Pancreas (tissue), 10 donors: ENCODE measurements at places on chromosomes 3 and 15. TPM values are rescaled to one million over a fixed set of nuclear protein-coding genes. Genes with fewer than 3 reads are reported as not detected.
A peak's percentile ranks its signal among the peaks of the same experiment; 100 is the strongest.

DNA sequence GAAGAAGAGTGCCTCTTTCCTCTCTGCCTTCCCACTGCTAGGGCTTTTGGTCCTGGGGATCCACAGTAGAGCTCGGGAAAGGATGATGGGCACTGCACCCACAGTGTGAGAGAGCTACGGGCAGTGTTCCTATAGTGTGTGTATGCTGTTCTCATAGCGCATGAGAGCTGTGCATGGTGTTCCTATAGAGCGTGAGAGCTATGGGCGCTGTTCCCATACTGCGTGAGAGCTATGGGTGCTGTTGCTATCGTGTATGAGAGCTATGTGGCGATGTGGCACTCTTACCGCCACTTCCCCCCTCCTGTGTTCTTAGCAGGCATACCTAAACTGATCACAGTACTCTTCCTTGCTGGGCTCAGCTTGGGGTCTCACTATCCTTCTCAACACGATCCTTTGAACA is 213.5 kb downstream of the EDEM1 start:
- no peak overlapping the region for H3K27ac ChIP-seq
- no peak overlapping the region for H3K4me3 ChIP-seq
- H3K27me3 ChIP-seq: no peaks in the 10 kb centered on the region
- no peaks in the 10 kb centered on the region for H3K4me1 ChIP-seq
- no peaks in the 10 kb centered on the region for H3K36me3 ChIP-seq
- no peak for DNase-seq

GRCh38 chr3:100098784-100099070 is 15.6 kb downstream of the FILIP1L start:
- H3K36me3 ChIP-seq: no peaks in the 10 kb centered on the region
- DNase-seq: no peak
- no peaks in the 10 kb centered on the region for H3K27me3 ChIP-seq
- H3K27ac ChIP-seq: no peak overlapping the region
- H3K4me1 ChIP-seq: peaks cover 39% of the 10 kb centered on the region
- H3K4me3 ChIP-seq: no peak overlapping the region

DNA sequence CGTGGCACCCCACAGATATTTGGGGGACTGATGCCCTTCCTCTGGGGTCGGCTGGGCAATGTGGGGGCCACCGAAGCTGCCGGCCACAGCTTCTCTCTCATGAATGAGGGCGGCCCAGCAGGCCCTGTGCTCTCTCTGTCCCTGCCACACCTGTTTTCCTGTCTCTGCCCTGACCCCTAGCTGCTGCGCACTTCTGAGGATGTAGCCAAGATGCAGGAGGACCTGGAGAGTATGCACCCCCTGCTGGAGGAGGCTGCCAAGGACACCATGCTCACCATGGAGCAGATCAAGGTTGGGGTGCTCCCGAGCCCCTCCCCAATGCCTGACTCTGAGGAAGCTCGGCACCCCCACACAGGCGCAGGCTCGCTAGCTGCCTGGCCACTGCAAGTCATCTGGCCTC is 59.7 kb downstream of the SEMA3G start:
- H3K27me3 ChIP-seq: no peaks in the 10 kb centered on the region
- H3K4me3 ChIP-seq: no peak overlapping the region
- no peak overlapping the region for H3K27ac ChIP-seq
- DNase-seq: no peak
- H3K36me3 ChIP-seq: no peaks in the 10 kb centered on the region

GRCh38 chr15:73809728-73810501 is 56.8 kb upstream of the INSYN1 start:
- H3K4me3 ChIP-seq: no peak overlapping the region
- no peaks in the 10 kb centered on the region for H3K36me3 ChIP-seq
- H3K27me3 ChIP-seq: no peaks in the 10 kb centered on the region

DNA sequence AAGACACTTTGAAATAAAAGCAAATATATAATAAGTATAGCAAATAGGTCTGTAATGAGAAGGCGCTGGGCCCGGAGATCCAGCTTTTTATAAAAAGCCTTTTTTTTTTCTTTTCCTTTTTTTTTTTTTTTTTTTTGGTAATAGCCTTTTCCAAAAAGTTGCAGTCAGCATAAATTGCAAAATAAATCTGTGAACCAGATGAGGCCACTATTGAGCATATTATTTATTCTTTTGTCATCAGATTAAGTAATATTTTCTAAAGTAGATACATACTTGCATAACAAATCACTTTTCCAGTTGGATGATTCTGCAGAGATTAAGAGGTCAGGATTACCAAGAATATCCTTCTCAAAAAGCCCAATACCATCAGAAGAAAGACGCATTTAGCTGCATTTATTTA is 24.9 kb downstream of the FMN1 start:
- no peak overlapping the region for H3K4me3 ChIP-seq
- H3K4me1 ChIP-seq: no peaks in the 10 kb centered on the region
- H3K27me3 ChIP-seq: no peaks in the 10 kb centered on the region
- DNase-seq: no peak
- H3K27ac ChIP-seq: no peak overlapping the region

- DNase-seq: no peak
- no peak overlapping the region for H3K4me3 ChIP-seq
These were observed 20.3 kb upstream of the LPP start for GRCh38 chr3:188133646-188134045.

DNA sequence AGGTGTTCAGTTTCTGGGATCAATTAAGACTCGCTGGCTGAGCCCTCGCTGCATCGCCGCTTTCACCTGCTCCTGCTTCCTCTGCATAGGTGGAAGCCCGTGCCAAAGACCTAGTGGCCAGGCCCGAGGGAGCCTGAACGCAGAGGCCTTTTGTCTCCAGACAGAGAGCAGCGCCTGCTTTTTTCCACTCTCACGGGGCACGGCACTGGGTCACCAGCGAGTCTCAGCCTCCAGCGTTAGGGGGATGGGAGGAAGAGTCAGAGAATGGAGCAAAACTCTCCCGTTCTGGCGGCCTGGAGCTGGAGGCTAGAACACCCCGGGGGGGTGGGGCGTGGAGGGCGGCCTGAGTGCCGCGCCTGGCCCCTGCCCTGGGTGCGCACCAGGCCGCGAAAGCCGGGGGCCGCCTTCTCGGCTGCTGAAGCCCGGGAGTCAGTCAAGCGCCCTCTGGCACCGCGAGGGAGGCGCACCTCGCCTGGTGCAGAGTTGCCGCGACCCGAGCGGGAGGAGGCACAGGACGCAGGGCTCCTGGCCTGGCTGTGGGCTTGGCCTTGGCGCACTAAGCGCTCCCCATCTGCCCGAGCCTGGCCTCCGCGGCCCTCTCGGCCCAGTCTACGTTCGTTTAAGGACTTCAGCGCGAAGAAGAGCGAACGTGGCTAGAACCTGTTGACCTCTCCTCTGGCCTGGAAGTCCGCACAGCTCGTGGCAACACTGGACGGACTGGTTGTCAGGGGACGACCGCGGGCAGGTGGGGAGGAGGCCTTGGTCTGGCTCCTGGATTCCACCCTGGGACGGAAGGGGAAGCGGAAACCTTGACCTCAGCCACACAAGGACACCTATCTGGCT is 21.5 kb downstream of the NR2F2 start:
- DNase-seq: no peak
- H3K27me3 ChIP-seq: no peaks in the 10 kb centered on the region
- no peak overlapping the region for H3K27ac ChIP-seq

DNA sequence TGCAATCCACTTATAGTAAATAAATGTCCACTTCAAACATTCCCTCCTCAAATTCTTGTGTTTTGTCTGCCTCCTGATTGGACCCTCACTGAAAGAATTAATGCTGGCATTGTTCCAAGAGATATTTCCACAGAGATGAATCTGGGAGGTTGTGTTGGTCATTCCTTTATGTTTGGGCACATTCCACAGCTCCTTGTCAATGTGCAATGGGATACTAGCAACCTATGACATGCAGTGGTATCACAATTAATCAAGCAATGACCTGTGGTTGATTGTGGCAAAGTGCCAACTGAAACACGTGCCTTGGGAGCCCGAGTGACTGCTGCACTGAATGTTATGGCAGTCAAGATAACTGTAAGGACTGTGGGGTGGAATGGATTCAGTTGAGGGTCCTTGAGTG is 55.0 kb upstream of the SNRPN start:
- no peak for DNase-seq
- no peak overlapping the region for H3K4me3 ChIP-seq
- H3K27me3 ChIP-seq: no peaks in the 10 kb centered on the region

DNA sequence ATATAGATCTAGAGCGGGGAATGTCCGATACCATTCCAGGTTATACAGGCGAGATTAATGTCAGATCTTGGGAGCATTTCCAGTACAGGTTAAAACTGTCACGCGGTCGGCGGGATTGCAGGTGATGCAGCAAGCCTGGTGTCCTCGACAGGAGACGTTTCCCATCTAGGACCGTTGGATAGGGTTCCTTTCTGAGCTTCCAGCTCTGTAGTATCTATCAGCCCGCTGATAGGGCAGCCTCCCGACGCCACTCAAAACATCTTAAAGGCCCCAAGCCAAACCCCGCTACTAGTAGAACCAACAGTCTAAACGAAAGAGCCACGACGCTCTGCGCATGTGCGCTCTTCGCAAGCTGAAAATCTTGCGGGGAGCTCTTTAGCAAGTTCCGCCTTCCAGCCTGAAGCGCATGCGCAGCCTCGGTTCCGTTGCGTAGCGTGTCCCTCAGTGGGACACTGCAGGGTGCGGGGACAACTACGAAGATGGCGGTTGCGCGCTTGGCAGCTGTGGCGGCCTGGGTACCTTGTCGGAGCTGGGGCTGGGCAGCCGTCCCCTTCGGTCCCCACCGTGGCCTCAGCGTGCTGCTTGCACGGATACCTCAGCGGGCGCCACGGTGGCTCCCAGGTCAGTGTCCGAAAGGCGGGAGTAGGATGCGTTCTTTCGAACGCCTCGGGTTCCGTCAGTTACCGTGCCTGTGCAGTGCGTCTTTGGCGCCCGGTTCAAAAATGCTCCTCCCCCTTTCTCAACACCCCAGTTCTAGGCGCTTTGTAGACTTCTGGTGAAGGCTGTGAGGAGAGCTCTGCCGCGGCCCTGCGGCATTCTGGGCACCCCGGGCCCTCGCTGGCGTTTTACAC is at the start of gene ABHD10:
Gene ABHD10 (plus strand): TSS at position 444 of the 851 bp plus-strand sequence. CDS start 36 bp downstream, at position 480.
- DNase-seq: peak; percentile 99
- peak within 1 kb of the TSS; percentile 80 for H3K27ac ChIP-seq
- H3K36me3 ChIP-seq: no peaks in the 10 kb centered on the region
- H3K27me3 ChIP-seq: no peaks in the 10 kb centered on the region
- H3K4me1 ChIP-seq: no peaks in the 10 kb centered on the region
- H3K4me3 ChIP-seq: peak within 1 kb of the TSS; percentile 84

DNA sequence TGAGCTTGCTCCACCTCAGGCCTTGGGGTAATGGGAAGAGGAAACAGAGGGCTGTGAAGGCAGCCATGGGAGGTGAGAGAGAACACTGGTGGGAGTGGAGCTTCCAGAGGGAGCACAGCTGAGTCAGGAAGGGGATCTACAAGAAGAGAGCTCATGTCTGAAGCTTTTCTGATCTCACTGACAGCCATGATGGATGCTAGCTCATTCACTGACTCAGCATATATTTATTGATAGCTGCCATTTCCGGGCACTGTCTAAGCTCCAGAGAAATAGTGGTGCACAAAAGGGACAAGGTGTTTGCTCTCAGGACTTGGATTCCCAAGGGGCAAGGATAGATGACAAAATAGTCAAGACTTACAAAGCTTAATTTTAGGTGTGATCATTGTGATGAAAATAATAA is 218.8 kb downstream of the CLSTN2 start:
- no peaks in the 10 kb centered on the region for H3K27me3 ChIP-seq
- H3K36me3 ChIP-seq: no peaks in the 10 kb centered on the region
- no peak overlapping the region for H3K27ac ChIP-seq
- H3K4me3 ChIP-seq: no peak overlapping the region
- no peak for DNase-seq

GRCh38 chr3:178491751-178492150 is 44.5 kb upstream of the KCNMB2 start:
- H3K36me3 ChIP-seq: no peaks in the 10 kb centered on the region
- no peak for DNase-seq
- H3K27me3 ChIP-seq: no peaks in the 10 kb centered on the region
- H3K4me1 ChIP-seq: no peaks in the 10 kb centered on the region
- H3K4me3 ChIP-seq: no peak overlapping the region

- no peaks in the 10 kb centered on the region for H3K27me3 ChIP-seq
- no peak overlapping the region for H3K27ac ChIP-seq
- H3K36me3 ChIP-seq: no peaks in the 10 kb centered on the region
- no peaks in the 10 kb centered on the region for H3K4me1 ChIP-seq
These were observed 4.8 kb upstream of the AVEN start for GRCh38 chr15:34043813-34044212.

DNA sequence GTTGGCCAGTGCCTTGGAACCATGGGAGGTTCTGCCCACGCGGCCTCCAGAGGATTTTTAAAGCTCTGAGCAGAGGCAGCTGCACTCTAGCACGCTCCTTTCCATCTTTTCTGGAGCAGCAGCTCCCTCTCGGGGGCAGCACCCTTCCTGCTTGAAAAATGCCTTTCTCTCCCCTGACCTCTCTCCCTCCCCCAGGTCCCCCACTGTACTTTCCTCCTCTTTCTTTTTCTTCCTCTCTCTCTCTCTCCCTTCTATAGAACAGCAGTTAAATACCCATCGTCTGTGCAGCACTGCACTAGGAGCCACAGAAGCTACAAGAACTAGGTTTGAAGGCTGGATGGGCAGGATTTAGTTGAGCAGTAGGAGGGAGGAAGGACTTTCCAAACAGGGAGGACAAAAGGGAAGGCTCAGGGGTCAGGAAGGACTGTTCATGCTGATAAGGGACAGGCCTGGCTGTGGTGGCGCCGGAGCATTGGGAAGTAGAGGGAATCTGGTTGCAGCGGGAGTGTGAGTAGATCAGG is 4.4 kb downstream of the ALPK3 start:
- no peak overlapping the region for H3K4me3 ChIP-seq
- no peak overlapping the region for H3K27ac ChIP-seq
- peaks cover 12% of the 10 kb centered on the region for H3K4me1 ChIP-seq
- H3K27me3 ChIP-seq: no peaks in the 10 kb centered on the region
- no peaks in the 10 kb centered on the region for H3K36me3 ChIP-seq
- DNase-seq: no peak

- no peak for DNase-seq
- H3K36me3 ChIP-seq: no peaks in the 10 kb centered on the region
- H3K4me3 ChIP-seq: no peak overlapping the region
- H3K27me3 ChIP-seq: no peaks in the 10 kb centered on the region
- no peak overlapping the region for H3K27ac ChIP-seq
- H3K4me1 ChIP-seq: no peaks in the 10 kb centered on the region
These were observed 106.5 kb upstream of the CTNNB1 start for GRCh38 chr3:41092844-41093243.

DNA sequence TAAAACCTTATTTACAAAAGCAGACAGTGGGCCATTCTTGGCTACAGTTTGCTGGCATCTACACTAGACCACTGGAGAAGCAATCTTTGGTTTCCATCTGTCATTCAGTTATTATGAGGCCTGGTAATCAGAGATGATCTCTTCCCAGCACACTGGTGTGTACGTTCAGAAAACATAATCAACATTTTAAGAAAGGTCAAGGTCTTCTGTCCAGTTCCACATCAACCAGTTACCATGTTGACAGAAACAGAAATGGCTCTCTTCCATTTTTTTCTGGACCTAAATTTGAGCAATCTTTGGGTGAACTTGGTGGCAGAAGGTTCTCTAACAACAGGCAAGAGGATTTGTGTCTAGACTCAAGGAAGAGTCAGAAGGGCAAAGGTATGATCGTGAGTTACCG is 29.8 kb upstream of the ARHGEF3 start:
- H3K4me1 ChIP-seq: no peaks in the 10 kb centered on the region
- no peaks in the 10 kb centered on the region for H3K27me3 ChIP-seq
- H3K27ac ChIP-seq: no peak overlapping the region
- no peak overlapping the region for H3K4me3 ChIP-seq

CCK gene
- not detected for total RNA-seq

CNTN3 gene
- 1.3 TPM for total RNA-seq

CLCN2 gene
- total RNA-seq: 5.3 TPM

MESP2 gene
- not detected for total RNA-seq

TM2D3 gene
- 16.9 TPM for total RNA-seq

MED12L gene
- 0.64 TPM for total RNA-seq

GXYLT2 gene
- 6.4 TPM for total RNA-seq

GOLGA8J gene
- 0.16 TPM for total RNA-seq

C3orf22 gene
- not detected for total RNA-seq

CASR gene
- total RNA-seq: 9.5 TPM

GOLGA8B gene
- 77.7 TPM for total RNA-seq

TMEM40 gene
- total RNA-seq: not detected
